ENCODE measurements at places on chromosomes 7 and 10.

GRCh38 chr7:151447312-151447711 lies 7.4 kb upstream of the CRYGN start:
- no peak for DNase-seq

- DNase-seq: no peak
These were observed 74.3 kb upstream of the SHH start for GRCh38 chr7:155886391-155887173.

DNA sequence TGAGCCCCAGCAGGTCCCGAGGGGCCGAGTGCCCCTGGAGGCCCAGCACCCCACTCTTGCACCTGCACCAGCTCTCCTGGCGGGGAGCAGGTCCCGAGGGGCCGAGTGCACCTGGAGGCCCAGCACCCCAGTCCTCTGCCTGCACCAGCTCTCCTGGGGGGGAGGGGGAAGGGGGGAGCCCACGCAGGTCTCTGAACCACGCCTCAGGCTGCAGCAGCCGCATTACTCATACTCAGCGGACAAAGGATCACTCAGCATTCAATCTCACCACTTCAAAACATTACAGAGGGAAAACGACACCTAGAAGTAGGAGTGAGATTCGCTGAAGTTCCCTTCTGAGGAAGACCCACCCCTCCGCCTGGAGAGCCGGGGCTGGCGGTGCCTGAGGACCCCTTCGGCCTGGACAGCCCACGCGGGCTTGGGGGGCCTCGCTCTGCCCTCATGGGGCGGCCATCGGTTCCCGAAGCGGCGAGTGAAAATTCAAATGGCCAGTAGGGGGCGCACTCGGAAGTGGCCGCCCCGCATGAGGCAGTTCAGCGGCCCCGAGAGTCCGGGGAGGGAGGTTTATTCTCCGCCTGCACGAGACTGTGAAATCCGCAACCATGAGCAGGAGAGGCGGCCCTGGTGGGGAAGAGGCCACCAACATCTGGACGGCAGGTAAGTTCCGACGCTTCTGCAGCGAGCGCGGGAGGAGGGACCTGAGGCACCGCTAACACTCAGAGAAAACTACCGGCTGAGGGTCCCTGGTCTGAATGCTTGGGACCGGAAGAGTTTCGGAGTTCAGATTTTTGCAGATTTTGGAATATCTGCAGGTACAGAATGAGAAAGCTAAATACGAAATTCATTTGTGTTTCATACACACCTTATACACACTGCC lies 1.1 kb upstream of the GPER1 start:
- no peak for DNase-seq

DNA sequence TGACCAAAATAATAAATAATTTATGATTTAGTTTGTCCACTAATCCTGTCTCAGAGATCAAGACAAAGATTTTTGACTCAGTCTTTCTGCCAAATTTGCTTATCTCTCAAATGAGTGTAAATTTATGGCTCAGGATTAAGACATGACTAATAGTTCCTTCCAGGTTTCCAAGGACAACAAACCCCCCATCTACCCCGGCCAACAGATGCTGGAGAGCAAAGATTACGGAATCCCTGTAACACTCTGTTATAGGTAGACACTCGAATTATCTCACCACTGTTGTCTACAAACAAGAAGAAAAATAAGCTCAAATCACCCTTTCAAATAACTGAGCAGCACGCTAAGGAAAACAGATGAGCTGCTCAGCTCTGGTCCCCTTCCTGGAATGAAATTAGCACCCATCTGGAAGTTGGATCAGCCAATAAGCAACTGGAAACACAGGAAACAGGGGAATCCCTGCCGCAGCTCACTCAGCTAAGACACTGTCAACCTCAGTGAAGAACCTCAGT lies 56.8 kb upstream of the SVIL start:
- peak; percentile 73 for DNase-seq

GRCh38 chr7:1234881-1235500 lies 2.3 kb downstream of the UNCX start:
- no peak for DNase-seq

DNA sequence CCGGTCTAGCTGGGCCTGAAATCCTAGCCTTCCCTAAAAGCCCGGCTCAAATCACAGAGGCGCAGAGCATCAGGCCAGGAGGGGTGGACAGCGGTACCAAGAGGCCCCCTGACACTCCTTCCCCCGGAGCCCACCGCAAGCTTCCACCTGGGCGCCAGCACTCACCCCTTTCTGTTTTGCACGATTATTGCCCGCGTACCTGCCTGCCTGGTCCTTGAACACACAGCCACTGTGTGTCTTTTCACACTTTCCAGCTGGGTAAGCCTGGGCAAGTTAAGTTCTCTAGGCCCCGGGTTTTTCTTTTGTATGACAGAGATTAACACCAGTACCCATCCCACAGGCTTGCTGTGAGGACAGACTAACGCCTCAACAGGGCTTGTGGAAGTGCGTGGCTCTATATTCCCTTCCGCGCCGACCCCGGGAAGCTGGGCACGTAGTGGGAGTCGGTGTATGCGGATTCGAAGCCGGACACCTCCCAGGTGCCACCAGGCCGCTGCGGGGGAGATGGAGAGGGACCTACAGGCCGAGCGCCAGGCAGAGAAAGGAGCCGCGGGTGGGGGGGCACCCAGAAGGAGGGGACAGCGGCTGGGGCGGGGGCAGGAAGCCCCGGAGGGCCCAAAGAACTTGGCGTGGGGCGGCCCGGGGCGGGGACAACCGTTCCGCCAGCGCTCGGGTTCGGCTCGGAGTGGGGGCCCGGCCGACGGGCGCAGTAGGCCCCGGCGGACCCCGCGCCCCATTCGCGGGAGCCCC lies 792 bp downstream of the ZNF746 start:
- DNase-seq: peak; percentile 6

DNA sequence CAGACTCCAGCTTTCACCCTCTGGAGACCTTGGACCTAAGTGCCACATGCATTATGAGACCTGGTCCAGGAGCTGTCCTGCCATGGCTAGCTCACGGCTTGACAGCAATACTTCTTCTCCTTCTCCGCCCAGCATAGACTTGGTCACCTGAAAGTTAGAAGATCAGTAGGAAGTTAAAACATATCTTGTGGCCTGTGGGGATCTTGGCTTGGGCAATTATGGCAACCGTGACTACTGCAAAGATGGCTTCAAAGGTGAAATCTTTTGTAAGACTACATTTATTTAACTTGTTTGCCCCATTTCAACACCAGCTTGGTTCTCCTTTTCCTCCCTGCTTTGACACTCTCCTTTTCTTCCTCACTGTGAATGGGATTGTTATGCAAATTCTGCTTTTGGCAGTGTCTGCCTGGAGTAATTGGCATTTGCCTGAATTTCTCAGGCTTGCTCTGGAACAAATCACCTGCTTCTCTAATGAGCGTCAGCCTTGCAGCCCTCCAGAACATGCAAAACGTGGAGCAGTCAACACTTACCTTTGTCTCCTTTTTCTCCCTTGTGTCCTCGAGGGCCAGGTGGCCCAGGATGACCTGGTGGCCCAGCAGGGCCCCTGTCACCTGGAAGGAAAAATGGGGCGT lies 53.4 kb downstream of the COL17A1 start:
- DNase-seq: no peak

GRCh38 chr7:97872025-97872669 lies at the start of gene ASNS:
TSS of gene ASNS (minus strand) at chr7:97872408. CDS start at chr7:97869156, 3,252 bp downstream.
- DNase-seq: peak; percentile 93

- DNase-seq: no peak
These were observed 1.5 kb downstream of the ABCB4 start for GRCh38 chr7:87473986-87474385.

GRCh38 chr10:61565819-61566560 lies 96.7 kb upstream of the CABCOCO1 start:
- DNase-seq: no peak

DNA sequence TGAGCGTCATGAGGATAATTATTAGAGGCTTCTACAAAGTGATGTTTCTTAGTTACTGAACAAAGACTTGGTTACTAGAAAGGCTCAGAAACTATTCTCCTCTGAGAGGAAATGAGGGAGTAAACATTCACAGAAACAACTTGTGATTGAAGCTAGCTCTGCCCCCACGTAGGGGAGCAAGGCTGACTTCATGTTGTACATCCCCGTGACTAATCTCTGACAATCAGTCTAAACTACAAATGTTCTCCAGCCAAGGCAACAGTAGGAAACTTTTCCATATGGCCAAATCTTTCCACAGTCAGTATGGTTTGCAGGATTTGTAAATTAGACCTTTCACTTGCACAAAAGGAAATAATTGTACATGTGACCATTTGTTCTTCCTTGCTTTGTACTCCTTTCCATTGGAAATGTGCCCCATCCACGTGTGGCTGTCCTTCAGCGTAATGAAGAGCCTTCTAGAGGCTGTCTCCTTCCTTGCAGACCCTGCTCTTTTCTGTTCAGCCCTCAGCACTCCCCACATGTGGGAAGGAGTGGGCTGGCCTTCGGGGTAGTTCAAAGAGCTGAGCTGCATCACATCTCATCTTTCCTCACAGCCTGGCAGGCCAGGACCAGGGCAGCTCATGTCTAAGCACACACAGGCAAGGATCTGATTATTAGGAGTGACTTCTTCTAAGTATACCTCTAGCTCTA lies 93.5 kb downstream of the PCGF5 start:
- DNase-seq: peak; percentile 25

Measured in SK-N-DZ (cell line).